Activated naive CD8-positive, alpha-beta T cell treated with anti-CD3 and anti-CD28 coated beads, Interleukin-2, amount 10 ng/mL, durations not matched to agents 7 days and 5 days (primary cell): ENCODE measurements at places on chromosomes 1 and 21. TPM values are rescaled to one million over a fixed set of nuclear protein-coding genes. Genes with fewer than 3 reads are reported as not detected.

DNA sequence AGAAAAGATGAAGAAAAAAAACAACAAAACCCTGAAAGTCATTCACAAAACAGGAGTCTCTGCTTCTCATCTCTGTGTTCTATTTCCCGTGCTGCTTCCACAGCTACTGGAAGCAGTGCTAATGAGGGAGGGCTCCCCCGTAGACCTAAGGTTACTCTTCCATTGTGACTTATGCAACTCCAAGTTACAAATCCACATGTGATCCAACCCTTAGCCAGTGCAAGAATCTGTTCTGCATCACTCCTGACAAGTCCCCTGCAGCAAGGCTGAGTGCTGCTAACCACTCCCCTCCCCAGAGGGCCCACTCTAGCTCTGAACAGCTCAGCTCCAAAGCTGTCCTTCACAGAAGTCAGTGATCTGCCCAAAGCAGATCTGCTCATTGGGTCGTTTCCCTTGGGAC lies 10.3 kb downstream of the DNALI1 start:
- H3K4me3 ChIP-seq: no peak overlapping the region
- H3K27ac ChIP-seq: no peak overlapping the region
- peaks cover 39% of the 10 kb centered on the region for H3K36me3 ChIP-seq
- peaks cover 16% of the 10 kb centered on the region for H3K4me1 ChIP-seq
- DNase-seq: no peak
- no peaks in the 10 kb centered on the region for H3K27me3 ChIP-seq

The CA6 gene
- 37.3 TPM for total RNA-seq

The TRAF3IP3 gene
- 392 TPM for total RNA-seq

DNA sequence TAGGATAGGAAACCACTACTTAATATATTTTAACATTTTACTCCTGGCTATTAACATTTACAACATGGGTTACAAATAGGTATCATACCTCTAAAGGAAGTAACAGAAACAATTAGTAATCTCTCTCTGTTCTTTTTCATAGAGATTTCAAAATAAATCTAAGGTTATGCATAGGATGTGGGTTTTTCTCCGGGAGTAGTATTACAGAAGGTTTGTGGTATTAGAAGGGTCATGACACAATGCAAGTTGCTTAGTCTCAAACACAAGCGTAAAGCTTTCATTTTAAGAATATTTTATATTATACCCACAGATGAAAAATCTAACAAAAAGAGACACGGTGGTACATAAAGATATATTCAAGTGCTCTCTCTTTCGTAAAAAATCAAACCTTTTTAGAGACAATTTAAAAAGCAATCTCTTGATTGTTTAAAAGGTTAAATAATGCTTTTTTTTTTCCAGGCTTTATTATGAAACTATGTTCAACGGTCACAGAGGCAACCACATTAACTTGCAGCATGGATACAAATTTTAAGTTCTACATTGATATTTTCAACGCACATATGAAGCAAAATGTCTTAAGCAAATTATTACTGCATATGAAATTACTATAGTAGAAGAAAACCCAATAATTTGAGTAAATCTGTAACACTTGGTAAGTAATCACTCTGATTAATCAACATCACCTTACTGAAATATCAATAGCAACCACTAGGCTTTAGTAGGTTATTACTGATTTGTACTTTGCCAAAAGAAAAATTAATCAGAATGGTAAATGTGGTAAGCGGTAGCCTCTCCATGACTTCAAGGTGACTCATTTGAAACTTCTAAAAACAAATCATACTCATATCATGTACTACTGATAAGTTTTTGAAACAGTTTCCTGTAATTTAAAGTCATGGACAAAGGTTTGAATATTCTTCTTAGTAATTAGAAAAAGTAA lies 97.4 kb upstream of the GFI1 start:
- peak overlapping the region; percentile 93 for H3K27ac ChIP-seq
- no peaks in the 10 kb centered on the region for H3K27me3 ChIP-seq
- no peak for DNase-seq

DNA sequence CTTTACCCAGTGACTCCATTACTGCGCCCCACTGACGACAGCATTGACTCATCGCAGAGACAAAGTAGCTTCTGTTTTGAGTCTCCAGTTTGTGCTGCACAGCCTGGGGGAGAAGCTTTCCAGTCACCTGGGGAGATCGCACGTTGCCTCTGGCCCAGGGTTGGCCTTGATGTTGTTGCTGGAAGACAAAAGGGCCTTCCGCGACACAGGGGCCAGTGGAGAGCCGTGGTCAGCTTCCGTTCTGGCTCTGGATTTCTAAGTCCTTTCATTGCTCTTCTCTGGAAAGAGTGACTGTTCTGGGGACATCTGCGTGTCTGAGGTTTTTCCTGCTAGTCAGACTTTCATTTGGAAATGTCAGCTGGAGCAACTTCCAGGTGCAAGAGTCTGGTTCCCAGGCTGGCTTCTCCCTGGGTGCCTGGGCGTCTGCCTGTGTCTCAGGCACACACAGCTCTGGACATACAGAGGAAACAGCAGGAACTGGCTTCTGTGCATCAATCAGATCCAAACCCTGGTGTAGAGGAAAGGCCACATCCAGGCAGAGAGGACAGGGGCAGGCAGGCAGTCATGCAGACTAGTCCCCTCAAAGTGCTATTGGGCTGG lies 257.0 kb downstream of the SIPA1L2 start:
- H3K4me3 ChIP-seq: no peak overlapping the region
- no peak overlapping the region for H3K27ac ChIP-seq
- no peaks in the 10 kb centered on the region for H3K36me3 ChIP-seq
- peaks cover 2% of the 10 kb centered on the region for H3K27me3 ChIP-seq
- H3K4me1 ChIP-seq: no peaks in the 10 kb centered on the region
- no peak for DNase-seq

The APP gene
- 19.4 TPM for total RNA-seq

- H3K4me3 ChIP-seq: no peak overlapping the region
- H3K27me3 ChIP-seq: peaks cover 22% of the 10 kb centered on the region
- peaks cover 8% of the 10 kb centered on the region for H3K4me1 ChIP-seq
- DNase-seq: no peak
- no peaks in the 10 kb centered on the region for H3K36me3 ChIP-seq
- no peak overlapping the region for H3K27ac ChIP-seq
Observed at GRCh38 chr1:205538235-205538840, 33.9 kb downstream of the CDK18 start.

- H3K4me1 ChIP-seq: no peaks in the 10 kb centered on the region
- no peaks in the 10 kb centered on the region for H3K36me3 ChIP-seq
- no peak overlapping the region for H3K4me3 ChIP-seq
- H3K27ac ChIP-seq: no peak overlapping the region
- DNase-seq: no peak
- peaks cover 3% of the 10 kb centered on the region for H3K27me3 ChIP-seq
Observed at GRCh38 chr1:152886758-152887409, 8.8 kb downstream of the SMCP start.

DNA sequence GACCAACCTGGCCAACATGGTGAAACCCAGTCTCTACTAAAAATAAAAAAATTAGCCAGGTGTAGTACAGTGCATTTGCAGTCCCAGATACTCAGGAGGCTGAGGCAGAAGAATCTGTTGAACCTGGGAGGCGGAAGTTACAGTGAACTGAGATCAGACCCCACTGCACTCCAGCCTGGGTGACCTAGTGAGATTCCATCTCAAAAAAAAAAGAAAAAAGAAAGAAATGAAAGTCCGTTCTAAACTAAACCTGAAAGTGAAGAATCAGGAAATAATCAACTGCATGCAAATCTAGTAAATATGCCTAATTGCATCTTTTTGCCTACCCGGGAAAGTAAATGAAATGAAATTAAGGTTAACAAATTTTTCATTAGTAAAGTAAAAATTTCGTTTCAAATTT lies 99.6 kb downstream of the ZZZ3 start:
- no peak for DNase-seq
- H3K27ac ChIP-seq: no peak overlapping the region
- H3K4me3 ChIP-seq: no peak overlapping the region
- no peaks in the 10 kb centered on the region for H3K4me1 ChIP-seq
- H3K36me3 ChIP-seq: peaks cover 12% of the 10 kb centered on the region
- H3K27me3 ChIP-seq: no peaks in the 10 kb centered on the region

DNA sequence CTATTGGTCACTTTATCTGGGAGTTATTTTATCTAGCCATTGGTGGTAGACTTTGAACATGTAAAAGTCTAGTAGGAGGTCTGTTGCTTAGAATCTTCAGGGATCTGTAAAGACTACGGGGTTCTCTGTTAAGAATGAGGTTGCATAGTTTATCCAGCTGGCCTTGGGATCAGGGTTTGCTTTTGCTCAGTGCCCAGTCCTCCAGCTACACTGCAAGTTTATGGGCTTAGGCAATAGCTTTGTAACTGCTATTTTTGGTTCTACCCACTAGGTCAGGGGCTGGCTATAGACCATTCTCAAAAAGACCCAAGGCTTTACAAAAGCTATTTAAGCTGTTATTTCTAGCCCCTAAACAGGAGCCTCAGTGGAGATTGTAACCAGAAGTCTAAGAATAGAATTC lies 9.8 kb downstream of the SH3GLB1 start:
- peaks cover 13% of the 10 kb centered on the region for H3K36me3 ChIP-seq
- no peak for DNase-seq
- H3K4me1 ChIP-seq: peaks cover 15% of the 10 kb centered on the region
- H3K27ac ChIP-seq: no peak overlapping the region

DNA sequence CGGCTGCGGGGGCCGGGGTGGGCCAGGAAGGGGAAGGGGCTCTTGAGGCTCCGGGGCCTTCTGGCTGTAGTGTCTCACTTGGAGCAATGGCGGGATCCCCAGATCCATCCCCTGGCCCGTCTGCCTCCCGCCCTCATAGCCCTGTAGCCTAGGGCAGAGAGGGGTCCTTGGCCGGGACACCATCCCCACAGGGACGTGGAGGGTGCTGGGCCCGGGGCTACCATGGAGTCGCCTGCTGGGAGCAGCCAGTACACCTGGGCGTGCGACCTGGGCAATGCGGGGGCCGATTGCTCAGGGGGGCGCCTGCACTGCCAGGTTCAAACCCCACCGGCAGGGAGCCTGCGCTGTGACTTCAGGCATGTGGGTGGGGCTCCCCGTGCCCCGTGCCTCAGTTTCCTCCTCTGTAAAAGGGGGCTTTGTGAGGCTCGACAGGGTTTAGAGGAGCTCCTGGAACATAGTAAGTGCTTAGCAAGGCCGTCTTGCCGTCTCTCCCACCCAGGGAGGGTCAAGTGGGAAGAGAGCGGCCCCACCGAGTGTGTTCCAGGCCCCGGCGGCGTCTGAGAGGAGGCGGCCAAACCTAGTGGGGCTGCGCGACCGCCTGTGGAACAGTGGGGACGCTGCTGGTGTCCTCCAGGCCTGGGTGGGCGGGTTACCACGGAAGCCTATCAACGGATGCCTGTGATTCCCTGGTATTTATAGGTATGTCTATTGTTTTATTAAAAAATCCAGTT lies 20.8 kb downstream of the PRKCZ start:
- H3K36me3 ChIP-seq: no peaks in the 10 kb centered on the region
- no peaks in the 10 kb centered on the region for H3K4me1 ChIP-seq
- H3K27ac ChIP-seq: no peak overlapping the region
- no peaks in the 10 kb centered on the region for H3K27me3 ChIP-seq
- DNase-seq: no peak
- H3K4me3 ChIP-seq: no peak overlapping the region

The S100A9 gene
- 4.8 TPM for total RNA-seq

DNA sequence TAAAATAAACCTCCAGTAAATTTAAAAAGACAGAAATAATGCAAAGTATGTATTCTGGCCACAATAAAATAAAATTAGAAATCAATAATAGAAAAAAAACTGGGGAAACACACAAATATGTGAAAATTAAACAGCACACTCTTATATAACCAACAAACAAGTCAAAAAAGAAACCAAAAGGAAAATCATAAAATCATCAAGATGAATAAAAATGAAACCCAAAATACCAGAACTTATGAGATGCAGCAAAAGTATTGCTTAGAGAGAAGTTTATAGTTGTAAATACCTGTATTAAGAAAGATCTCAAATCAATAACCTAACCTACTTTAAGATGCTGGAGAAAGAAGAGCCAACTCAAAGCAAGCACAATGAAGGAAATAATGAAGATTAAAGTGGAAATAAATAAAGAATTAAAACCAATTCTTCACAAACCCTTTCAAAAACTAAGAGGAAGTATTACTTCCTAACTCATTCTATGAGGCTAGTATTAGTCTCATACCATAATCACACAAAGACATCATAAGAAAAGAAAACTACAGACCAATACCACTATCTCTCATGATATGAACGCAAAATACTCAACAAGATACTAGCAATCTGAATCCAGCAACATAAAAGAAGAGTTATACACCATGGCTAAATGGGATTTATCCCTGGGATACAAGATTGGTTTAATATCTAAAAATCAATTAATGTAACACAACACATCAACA lies 6.4 kb upstream of the KRTAP10-3 start:
- H3K27me3 ChIP-seq: peaks cover 9% of the 10 kb centered on the region
- no peak for DNase-seq
- peaks cover 9% of the 10 kb centered on the region for H3K36me3 ChIP-seq
- peaks cover 10% of the 10 kb centered on the region for H3K4me1 ChIP-seq
- H3K27ac ChIP-seq: peak overlapping the region; percentile 75

The HSD3B2 gene
- total RNA-seq: not detected

The FHAD1 gene
- 0.34 TPM for total RNA-seq

The TMEM82 gene
- not detected for total RNA-seq

DNA sequence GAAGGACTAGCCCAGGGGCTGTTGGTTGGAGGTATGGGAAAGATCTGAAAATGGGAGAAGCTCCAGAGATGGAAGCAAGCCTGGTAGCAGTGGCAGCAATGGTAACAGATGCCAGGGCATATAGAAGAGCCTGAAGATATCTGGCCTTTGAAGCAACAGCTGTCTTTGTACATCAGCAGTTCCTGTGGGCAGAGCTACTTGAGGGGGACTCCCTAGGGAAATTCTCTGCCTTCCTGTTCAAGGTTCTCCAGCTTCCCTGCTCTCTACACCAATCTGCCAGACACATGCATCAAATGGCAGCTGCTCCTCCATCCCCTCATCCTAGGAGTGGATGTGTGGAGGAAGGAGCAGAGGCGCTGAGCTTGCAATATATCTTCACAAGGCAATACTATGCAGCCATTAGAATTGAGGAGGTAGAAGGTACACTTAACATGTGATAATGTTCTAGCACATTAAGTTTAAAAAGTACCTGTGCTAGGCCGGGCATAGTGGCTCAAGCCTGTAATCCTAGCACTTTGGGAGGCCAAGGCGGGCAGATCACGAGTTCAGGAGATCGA lies 2.2 kb downstream of the TMEM35B start:
- peaks cover 28% of the 10 kb centered on the region for H3K4me1 ChIP-seq
- no peaks in the 10 kb centered on the region for H3K27me3 ChIP-seq
- H3K36me3 ChIP-seq: peaks cover 18% of the 10 kb centered on the region
- H3K27ac ChIP-seq: peak overlapping the region; percentile 42

The CASZ1 gene
- 11.0 TPM for total RNA-seq

DNA sequence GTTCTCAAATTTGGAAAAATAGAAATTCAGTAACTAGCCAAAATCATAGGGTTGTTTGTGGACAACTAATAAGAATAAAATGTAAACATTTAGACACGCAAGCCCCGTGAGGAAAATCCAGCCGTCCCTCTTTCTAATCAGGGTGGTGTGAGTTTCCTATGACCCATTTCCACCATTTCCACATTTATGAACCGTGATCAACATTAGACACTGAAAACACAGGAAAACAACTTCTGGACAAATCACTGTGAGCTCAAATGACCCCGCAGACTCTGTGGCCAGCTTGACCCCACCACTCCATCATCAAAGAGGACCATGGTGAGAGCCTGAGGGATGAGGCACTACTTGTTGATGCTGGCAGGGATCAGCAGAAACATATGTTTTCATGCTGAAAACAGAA lies 101.0 kb downstream of the SIM2 start:
- no peak for DNase-seq
- H3K27ac ChIP-seq: no peak overlapping the region
- peaks cover under 1% of the 10 kb centered on the region for H3K36me3 ChIP-seq
- H3K4me1 ChIP-seq: no peaks in the 10 kb centered on the region
